ENCODE measurements at places on chromosomes 12 and 14. TPM values are rescaled to one million over a fixed set of nuclear protein-coding genes. Genes with fewer than 3 reads are reported as not detected.

GRCh38 chr14:68397371-68397811 is 395.5 kb downstream of the ZFP36L1 start:
- peak; percentile 82 for DNase-seq

- DNase-seq: no peak
Observed at GRCh38 chr12:66552716-66553115, 126.2 kb downstream of the GRIP1 start.

- no peak for DNase-seq
Observed at GRCh38 chr12:15756822-15757221, 32.4 kb downstream of the EPS8 start.

GRCh38 chr14:61706096-61706690 is 10.9 kb downstream of the HIF1A start:
- DNase-seq: no peak

DNA sequence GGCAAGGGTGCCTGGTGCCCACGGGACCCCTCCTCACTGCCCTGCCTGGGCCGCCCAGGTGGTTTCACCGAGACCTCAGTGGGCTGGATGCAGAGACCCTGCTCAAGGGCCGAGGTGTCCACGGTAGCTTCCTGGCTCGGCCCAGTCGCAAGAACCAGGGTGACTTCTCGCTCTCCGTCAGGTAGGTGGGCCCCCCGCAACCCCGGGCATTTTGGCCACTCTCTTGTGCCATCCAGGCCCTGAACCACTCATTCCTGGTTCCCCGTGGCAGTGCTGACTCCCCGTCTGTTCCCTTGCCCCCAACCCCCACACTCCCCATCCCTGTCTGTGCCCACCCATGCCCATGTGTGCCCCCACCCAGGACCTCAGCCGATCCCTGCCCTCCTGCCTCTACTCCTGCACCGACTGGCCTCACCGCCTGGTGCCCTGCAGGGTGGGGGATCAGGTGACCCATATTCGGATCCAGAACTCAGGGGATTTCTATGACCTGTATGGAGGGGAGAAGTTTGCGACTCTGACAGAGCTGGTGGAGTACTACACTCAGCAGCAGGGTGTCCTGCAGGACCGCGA is 480 bp downstream of the PTPN6 start:
- no peak for DNase-seq

DNA sequence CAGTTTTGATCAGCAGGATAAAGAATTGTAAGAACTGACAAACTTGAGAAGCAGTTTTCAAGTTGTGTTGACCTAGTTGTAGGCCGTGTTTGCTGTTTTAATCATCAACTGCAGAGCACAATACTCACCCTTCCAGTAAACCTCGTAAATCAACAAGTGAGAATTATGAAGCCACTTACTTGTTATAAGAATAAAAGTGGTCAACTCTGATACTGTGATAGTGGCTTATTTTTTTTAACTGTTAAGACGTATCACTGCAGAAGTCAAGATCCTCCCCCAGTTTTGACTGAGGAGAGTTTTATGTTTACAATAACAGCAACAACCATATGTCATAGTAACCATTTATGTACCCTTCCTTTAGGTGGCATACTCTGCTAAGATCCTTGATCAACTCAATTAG is 100.8 kb upstream of the DACT1 start:
- DNase-seq: no peak

GMPR2 gene
- 69.6 TPM for total RNA-seq

ACTR10 gene
- total RNA-seq: 68.3 TPM

PGF gene
- 4.6 TPM for total RNA-seq

All from left lung (tissue), 14 donors.